Right lobe of liver (tissue), 6 donors: ENCODE measurements at places on chromosomes 1 and 21. TPM values are rescaled to one million over a fixed set of nuclear protein-coding genes. Genes with fewer than 3 reads are reported as not detected.

The ARMH1 gene
- total RNA-seq: 6.0 TPM

The MROH9 gene
- not detected for total RNA-seq

The TRNP1 gene
- total RNA-seq: 3.0 TPM

The GPR61 gene
- total RNA-seq: not detected

The TTC24 gene
- total RNA-seq: not detected

DNA sequence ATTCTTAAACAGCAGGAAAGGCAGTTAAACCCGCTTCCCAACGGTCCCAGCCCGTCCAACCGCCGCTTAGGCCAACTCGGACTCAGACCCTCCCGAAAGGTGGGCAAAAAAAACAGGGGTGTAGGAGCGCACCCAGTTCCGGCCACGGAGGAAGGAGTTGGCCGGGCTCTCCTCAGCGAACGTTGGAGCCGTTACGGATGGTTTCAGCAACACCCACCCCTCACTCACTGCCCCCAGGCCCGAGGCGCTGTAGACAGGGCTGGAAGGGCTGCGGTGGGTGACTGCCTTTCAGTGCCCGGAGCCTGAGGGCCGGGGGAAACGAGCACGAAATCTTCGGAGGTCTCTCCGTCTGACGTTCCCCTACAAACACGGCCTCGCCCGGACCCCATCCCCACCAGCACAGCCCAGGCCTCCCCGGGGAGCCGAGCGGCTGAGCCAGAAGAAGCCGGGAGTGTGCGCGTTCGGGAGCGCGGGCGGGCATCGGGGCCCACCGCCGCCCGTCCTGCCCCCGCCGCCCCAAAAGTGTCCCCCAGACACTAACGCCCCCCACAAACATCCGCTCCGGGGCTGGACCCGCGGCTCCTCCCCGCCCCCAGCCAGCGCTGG lies 1.3 kb downstream of the KDM5B start:
- H3K27ac ChIP-seq: peak overlapping the region; percentile 56
- H3K27me3 ChIP-seq: no peaks in the 10 kb centered on the region
- peak; percentile 29 for DNase-seq

DNA sequence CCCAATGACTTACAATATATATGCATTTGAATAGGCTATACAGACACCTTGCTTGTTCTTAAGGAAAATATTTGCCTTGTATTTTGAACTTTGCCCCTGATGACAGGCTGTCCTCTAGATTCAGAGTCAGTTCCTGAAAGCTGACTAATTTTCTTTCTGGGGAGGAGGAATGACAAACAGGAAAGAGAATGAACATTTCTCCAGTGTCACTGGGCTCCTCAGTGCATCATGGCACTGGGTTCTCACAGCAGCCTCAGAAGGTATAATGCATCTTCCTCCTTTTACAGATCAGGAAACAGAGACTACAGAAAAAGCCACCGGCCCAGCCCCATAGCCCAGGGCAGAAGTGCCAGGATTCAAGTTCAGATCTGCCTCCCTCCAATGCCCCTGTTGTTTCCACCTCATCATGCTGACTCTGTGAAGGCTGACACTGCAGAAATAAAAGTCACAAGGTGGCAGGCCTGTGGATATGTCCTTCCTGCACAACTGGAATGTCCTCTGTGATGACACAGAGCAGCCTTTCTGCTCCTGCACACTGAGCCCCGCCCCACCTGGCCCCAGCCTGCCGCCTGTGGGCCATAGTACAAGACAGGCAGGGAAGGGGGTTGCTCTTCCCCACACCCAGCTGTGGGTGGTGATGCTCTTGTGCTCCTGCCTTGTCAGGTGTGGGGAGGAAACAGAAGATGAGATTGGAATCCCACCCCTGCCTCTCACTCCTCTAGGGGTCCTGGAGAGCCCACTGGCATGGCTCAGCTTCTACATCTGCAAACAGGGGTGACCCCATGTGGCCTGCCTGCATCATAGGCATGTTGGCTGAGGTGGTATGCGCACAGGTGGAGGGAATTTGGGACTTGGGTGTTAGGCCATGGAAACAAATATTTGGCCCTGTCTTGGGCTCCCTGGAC lies 6.4 kb downstream of the TTC22 start:
- DNase-seq: no peak
- H3K36me3 ChIP-seq: no peaks in the 10 kb centered on the region
- H3K27ac ChIP-seq: peak overlapping the region; percentile 16
- H3K4me3 ChIP-seq: no peak overlapping the region

DNA sequence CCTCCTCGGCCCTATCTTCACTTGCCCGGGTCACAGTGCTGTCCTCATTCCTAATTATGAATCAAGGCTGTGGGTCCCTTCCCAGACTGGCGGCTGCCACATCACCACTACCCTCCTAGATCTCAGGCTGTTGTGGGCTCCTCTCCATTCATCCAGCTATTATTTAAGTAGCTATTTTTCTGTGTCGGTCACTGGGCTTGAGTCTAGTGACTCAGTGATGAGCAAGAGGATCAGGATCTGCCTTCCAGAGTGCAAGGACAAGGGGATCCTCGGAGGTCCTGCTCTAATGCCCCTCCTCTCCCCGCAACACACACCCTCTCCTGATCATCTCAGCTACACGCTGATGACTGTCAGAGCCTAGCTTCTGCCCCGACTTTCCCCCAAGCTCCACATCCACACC lies 34.1 kb downstream of the CDCP2 start:
- no peaks in the 10 kb centered on the region for H3K27me3 ChIP-seq
- no peak overlapping the region for H3K27ac ChIP-seq
- H3K36me3 ChIP-seq: no peaks in the 10 kb centered on the region

DNA sequence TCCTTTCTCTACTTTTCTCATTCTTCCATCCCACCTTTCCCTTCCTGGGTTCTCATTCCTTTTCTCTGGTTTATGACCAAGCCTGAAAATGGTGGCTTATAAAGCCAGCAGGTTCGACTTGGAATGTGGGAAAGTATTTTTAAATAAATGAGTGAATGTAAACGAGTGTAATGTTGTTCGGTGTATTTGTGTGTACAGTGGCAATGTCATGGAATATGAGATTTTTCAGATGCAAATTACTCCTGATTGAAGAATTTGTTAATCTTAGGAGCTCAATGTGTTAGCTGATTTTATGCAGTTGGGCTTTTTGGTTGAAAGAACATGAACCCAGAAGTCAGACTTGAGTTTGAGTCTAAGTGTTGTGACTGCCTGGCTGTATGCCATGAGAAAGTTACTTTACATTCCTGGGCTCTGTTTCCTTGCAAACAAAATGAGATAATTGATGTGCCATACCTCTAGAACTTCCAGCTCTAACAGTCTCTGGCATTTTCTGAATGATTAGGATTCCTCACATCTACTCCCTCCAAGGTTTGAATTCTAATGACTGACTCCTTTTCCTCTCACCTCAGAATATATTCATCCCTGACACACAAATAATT lies 6.6 kb downstream of the SGIP1 start:
- H3K27ac ChIP-seq: no peak overlapping the region
- H3K27me3 ChIP-seq: no peaks in the 10 kb centered on the region
- H3K36me3 ChIP-seq: no peaks in the 10 kb centered on the region
- H3K4me1 ChIP-seq: peaks cover 15% of the 10 kb centered on the region
- H3K4me3 ChIP-seq: no peak overlapping the region
- DNase-seq: no peak

- peak; percentile 21 for DNase-seq
- no peaks in the 10 kb centered on the region for H3K36me3 ChIP-seq
Measured at GRCh38 chr1:63148825-63149645, 173.3 kb upstream of the FOXD3 start.

- no peak overlapping the region for H3K4me3 ChIP-seq
- no peak for DNase-seq
- no peaks in the 10 kb centered on the region for H3K36me3 ChIP-seq
- H3K4me1 ChIP-seq: no peaks in the 10 kb centered on the region
- no peak overlapping the region for H3K27ac ChIP-seq
Measured at GRCh38 chr1:81505831-81506230, 294.9 kb upstream of the ADGRL2 start.

DNA sequence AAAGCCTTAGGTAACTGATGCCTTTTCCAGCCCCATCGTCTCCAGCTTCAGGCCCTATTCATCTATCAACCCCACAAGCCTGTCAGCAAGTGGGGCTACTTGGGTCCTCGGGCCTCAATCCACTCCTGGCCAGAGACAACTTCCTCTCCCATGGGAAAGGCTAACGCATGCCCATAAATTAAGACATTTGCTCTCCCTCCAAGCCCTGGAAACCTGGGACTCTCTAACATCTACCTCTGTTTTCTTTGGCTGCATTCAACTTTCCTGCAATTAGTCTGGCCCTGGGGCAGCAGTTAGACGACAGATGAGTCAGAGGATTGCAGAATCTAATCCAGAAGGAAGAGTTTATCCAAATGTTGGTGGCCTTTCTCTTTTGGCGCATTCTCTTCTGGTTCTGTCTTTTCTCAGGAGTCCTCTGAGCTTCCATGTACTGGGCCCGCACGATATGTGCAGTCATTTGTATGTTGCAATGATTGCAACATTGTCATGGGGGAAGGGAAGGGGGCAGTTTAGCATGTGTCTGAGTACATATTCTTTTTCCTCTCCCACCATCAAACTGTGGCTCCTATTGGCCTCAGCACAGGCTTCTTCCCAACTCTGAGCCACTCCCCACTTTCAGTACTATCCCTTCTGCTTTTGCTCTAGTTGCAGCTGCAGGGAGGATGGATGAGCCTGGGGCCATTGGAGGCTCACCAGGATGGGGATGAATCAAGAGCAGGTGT lies 54.4 kb downstream of the NAV1 start:
- no peak overlapping the region for H3K4me3 ChIP-seq
- H3K27me3 ChIP-seq: no peaks in the 10 kb centered on the region
- no peak overlapping the region for H3K27ac ChIP-seq
- no peak for DNase-seq

DNA sequence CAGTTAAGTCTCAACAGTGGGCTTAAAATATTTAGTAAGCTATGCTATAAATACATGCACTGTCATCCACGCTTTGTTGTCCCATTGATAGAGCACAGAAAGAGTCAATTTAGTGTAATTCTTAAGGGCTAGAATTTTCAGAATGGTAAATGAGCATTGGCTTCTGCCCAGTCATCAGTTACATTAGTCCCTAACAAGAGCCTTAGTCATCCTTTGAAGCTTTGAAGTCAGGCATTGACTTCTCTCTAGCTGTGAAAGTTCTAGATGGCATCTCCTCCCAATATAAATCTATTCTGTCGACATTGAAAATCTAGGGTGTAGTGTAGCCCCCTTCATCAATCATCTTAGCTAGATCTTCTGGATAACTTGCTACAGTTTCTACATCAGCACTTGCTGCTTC lies 12.0 kb upstream of the LPGAT1 start:
- no peaks in the 10 kb centered on the region for H3K27me3 ChIP-seq
- no peaks in the 10 kb centered on the region for H3K4me1 ChIP-seq
- DNase-seq: no peak
- H3K4me3 ChIP-seq: no peak overlapping the region
- no peak overlapping the region for H3K27ac ChIP-seq

DNA sequence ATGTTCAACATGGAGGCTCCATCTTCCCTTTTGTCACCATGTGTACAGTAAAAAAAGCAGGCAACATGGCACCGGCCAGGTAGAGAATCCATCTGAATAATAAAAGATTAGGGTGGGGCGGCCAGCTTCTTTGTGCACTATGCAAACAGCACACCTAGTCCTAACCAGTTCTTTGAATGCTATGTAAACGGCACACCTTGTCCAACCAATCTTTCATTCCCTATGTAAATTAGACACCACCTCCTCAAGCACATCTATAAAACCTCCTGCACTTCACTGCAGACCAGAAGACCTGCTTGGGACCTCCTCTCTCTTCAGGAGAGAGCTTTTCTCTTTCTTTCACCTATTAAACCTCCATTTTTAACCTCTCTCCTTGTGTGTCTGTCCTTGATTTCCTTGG lies 28.2 kb downstream of the TFB2M start:
- H3K27ac ChIP-seq: no peak overlapping the region
- H3K4me1 ChIP-seq: no peaks in the 10 kb centered on the region
- no peak for DNase-seq
- peaks cover 18% of the 10 kb centered on the region for H3K36me3 ChIP-seq
- H3K27me3 ChIP-seq: no peaks in the 10 kb centered on the region
- H3K4me3 ChIP-seq: no peak overlapping the region

GRCh38 chr1:107640207-107640606 lies 324.8 kb downstream of the VAV3 start:
- H3K27ac ChIP-seq: no peak overlapping the region
- H3K36me3 ChIP-seq: no peaks in the 10 kb centered on the region
- no peaks in the 10 kb centered on the region for H3K4me1 ChIP-seq
- no peaks in the 10 kb centered on the region for H3K27me3 ChIP-seq
- no peak overlapping the region for H3K4me3 ChIP-seq

DNA sequence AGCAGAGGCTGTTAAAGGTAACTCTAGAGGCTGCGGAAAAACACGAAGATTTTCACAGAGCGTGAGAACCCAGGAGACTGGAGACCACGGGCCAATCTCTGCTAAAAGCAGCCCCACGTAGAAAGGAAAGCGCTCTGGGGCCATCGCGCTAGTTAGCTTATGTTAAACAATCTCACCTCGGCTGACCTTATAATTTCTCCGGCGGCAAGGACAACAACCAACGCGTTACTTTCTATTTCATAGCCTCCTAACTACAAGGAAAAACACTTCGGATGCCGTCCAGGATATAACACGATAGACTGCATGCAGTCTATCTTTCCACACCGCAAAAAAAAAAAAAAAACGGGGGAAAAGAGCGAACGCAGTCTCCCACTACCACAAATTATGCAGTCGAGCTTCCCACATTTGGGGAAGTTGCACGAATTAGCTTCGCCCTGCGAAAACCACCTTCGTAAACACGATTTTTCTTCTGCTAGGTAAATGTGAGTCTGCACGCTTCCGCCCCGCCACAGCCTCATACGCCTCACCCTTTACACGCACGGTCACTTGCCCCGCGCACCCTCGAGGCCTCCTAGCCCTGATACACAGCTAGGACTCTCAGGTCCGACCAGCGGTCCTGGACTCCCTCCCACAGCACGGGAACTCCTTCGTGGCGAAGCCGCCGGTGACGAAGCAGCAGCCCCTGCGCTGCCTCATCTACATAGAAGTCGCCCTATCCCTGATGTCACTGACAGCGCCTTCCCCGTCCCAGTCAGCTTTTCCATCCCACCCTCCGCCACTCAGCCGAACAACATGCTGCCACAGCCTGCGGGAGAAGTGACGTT lies 87.8 kb downstream of the PRKAB2 start:
- DNase-seq: peak; percentile 79
- peak overlapping the region; percentile 56 for H3K27ac ChIP-seq
- H3K36me3 ChIP-seq: no peaks in the 10 kb centered on the region
- H3K4me1 ChIP-seq: no peaks in the 10 kb centered on the region
